Activated naive CD4-positive, alpha-beta T cell treated with anti-CD3 and anti-CD28 coated beads for 36 hours (primary cell): ENCODE measurements at places on chromosomes 7 and 10.

GRCh38 chr10:51144161-51144781 lies 70.0 kb downstream of the PRKG1 start:
- H3K4me3 ChIP-seq, result no peak overlapping the region
- H3K36me3 ChIP-seq, result no peaks in the 10 kb centered on the region
- no peaks in the 10 kb centered on the region for H3K27me3 ChIP-seq
- no peak for DNase-seq
- H3K4me1 ChIP-seq, result no peaks in the 10 kb centered on the region

DNA sequence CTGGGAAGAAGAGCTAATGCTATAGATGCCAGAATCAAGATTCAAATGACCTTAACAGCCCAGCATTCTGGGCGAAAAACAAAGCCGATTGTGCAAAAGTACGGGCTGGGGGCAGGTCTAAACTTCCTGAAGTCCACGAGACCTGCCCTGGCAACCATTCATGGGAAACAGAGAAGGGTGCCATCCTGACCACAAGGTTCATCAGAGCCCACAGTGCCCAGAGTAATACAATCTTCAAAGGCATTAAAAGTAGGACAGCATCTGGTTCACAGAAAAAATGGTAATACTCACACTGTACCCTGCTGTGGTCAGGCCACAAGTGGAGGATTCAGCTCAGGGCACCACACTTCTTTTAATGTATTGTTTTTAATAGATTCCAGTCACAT lies 36.1 kb downstream of the SORBS1 start:
- H3K36me3 ChIP-seq, result no peaks in the 10 kb centered on the region
- DNase-seq, result no peak
- H3K4me1 ChIP-seq, result peaks cover 2% of the 10 kb centered on the region
- no peak overlapping the region for H3K27ac ChIP-seq
- H3K27me3 ChIP-seq, result no peaks in the 10 kb centered on the region

GRCh38 chr10:70035531-70035930 lies 17.1 kb upstream of the MACROH2A2 start:
- H3K4me1 ChIP-seq, result no peaks in the 10 kb centered on the region
- no peak overlapping the region for H3K4me3 ChIP-seq
- no peak overlapping the region for H3K27ac ChIP-seq
- DNase-seq, result no peak
- peaks cover 12% of the 10 kb centered on the region for H3K27me3 ChIP-seq
- no peaks in the 10 kb centered on the region for H3K36me3 ChIP-seq

DNA sequence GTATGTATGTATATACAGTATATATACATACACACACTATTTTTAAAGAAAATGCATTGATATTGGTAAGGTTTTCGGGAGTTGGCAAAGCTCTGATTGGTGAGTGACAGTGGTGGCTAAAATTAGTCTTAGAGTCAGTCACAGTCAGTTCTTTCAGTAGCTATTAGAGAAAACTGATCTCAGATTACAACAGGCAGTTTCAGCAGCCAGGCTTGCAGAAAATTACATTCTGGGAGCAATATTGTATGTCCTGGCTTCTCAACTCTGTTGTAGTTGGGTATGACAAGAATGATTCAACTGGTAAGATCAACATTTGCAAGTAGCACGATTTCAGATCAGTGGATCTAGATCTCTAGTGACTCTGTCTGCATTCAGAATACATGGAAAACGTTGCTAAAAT lies 897.9 kb upstream of the AUTS2 start:
- H3K27me3 ChIP-seq, result no peaks in the 10 kb centered on the region
- H3K4me1 ChIP-seq, result no peaks in the 10 kb centered on the region
- no peaks in the 10 kb centered on the region for H3K36me3 ChIP-seq

- peaks cover 26% of the 10 kb centered on the region for H3K36me3 ChIP-seq
- H3K27ac ChIP-seq, result peak overlapping the region; percentile 5
- no peaks in the 10 kb centered on the region for H3K27me3 ChIP-seq
- H3K4me1 ChIP-seq, result peaks cover 81% of the 10 kb centered on the region
- H3K4me3 ChIP-seq, result no peak overlapping the region
Measured at GRCh38 chr10:22635650-22636049, 78.7 kb downstream of the PIP4K2A start.

DNA sequence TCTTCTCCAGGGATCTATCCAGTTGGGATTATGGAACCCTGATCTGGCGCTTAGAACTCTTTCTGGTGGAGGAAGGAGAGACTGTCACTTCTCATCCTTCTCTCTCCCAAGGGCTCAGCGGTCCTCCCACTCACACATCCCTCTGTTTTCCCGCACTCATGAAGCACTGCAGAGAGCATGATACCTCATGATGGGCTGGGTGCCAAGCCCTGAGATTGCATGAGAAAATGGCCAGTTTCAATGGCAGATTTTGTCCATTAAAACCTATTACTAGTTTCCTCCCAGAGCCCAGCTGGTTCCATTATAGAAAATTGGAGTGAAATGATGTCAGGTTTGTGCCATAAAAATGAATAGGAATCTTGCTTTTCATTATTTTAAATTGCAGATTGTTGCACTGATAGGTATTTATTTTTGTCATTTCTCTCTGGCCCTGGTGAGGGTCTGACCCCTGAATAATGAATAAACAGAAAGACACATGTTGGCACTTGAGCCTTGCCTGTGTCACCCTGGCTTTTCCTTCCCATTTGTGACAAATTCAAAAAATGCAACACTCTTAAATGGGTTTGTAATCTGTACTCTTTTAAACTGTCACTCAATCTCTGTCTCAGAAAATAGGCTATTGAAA lies 1151.1 kb downstream of the TYW1 start:
- H3K4me1 ChIP-seq, result no peaks in the 10 kb centered on the region
- no peak overlapping the region for H3K27ac ChIP-seq
- no peak overlapping the region for H3K4me3 ChIP-seq
- no peaks in the 10 kb centered on the region for H3K36me3 ChIP-seq
- no peak for DNase-seq

DNA sequence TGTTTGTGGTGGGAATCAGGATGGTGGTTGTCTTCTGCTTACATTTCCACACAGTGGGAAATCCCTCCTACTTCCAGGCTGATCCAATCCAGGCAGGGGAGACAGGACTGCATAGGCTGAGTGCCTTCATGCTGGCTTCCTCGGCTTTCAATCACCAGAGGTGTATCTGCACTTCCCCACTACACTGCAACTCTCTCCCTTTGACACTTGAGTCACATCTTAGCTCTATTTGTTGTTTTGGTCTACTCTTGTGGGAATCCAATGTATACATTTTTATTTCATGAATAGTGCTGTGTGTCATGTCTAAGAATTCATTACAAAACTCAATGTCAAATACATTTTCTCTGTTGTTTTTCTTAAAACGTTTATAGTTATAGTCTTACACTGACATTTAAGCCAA lies 735.6 kb downstream of the XPNPEP1 start:
- no peak for DNase-seq
- H3K4me1 ChIP-seq, result no peaks in the 10 kb centered on the region
- no peak overlapping the region for H3K4me3 ChIP-seq

DNA sequence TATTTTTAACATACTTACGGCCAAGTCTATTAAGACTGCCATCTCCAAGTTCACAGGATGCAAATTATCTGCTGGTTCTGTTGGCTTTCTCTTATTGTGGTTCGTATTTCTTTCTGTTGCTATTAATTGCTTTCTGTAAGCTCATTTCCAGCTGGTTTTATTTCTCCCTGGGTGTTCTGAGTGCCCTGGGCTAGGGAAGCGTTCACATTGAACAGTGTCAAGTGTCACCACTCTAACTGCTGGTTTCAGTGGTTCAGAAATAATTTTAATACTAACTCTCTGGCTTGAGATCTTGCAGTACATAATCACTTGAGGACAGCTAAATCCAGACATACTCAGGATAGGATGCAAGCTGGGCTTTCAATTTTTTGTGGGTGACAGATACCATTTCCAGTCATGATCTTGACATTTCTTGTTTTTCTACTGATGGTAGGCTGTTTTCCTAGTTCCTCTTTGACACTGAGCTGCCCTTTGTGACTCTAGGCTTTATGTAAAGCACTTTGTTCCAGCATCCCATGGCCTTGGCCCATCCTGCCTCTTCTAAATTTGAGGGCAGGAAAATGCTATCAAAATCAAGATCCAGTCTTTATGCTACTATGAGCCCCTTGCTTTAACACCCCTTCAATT lies 117.6 kb downstream of the SNX13 start:
- peaks cover 27% of the 10 kb centered on the region for H3K36me3 ChIP-seq
- no peak for DNase-seq
- no peaks in the 10 kb centered on the region for H3K27me3 ChIP-seq

GRCh38 chr10:25865267-25865666 lies 68.8 kb upstream of the MYO3A start:
- H3K27ac ChIP-seq, result no peak overlapping the region
- no peaks in the 10 kb centered on the region for H3K36me3 ChIP-seq
- no peaks in the 10 kb centered on the region for H3K4me1 ChIP-seq
- peaks cover 3% of the 10 kb centered on the region for H3K27me3 ChIP-seq

GRCh38 chr7:147311336-147311735 lies 1194.7 kb downstream of the CNTNAP2 start:
- no peak for DNase-seq
- no peak overlapping the region for H3K4me3 ChIP-seq
- H3K36me3 ChIP-seq, result no peaks in the 10 kb centered on the region
- no peaks in the 10 kb centered on the region for H3K27me3 ChIP-seq
- H3K4me1 ChIP-seq, result no peaks in the 10 kb centered on the region

- H3K4me3 ChIP-seq, result peak within 1 kb of the TSS; percentile 82
- peaks cover 8% of the 10 kb centered on the region for H3K36me3 ChIP-seq
- H3K27me3 ChIP-seq, result no peaks in the 10 kb centered on the region
- peaks cover 37% of the 10 kb centered on the region for H3K4me1 ChIP-seq
- peak within 1 kb of the TSS; percentile 37 for H3K27ac ChIP-seq
Measured at GRCh38 chr10:93893646-93894515, at the start of gene SLC35G1. Gene SLC35G1 (plus strand): TSS chr10:93893978. CDS start chr10:93894034, 56 bp downstream.

GRCh38 chr7:102942181-102942866 lies 29.5 kb downstream of the LRRC17 start:
- no peak overlapping the region for H3K4me3 ChIP-seq
- H3K27me3 ChIP-seq, result no peaks in the 10 kb centered on the region
- no peak overlapping the region for H3K27ac ChIP-seq
- H3K36me3 ChIP-seq, result no peaks in the 10 kb centered on the region
- no peak for DNase-seq

GRCh38 chr10:103820101-103821062 lies 35.0 kb downstream of the SH3PXD2A start:
- no peak for DNase-seq
- H3K4me1 ChIP-seq, result peaks cover 3% of the 10 kb centered on the region
- H3K4me3 ChIP-seq, result no peak overlapping the region
- no peaks in the 10 kb centered on the region for H3K36me3 ChIP-seq
- peaks cover 10% of the 10 kb centered on the region for H3K27me3 ChIP-seq
- H3K27ac ChIP-seq, result no peak overlapping the region

DNA sequence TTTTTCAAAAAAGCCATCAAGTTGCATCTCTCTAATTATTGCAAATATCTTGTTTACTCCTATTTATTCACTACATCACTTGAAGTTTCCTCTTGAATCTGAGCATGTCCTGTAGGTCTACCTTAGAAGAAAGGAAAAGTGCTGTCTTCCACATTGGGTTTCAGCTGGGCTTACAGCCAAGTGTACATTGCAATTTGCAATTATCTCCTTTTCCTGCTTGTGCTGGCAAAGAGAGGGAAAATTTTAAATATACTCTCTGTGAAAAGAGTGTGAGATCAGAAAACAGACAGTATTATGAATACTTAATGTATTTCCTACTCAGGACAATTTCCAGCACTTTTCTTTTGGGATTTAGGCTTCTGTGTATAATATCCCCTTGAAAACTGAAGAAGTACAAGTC lies 839.7 kb downstream of the CNTNAP2 start:
- H3K4me1 ChIP-seq, result no peaks in the 10 kb centered on the region
- H3K4me3 ChIP-seq, result no peak overlapping the region
- no peaks in the 10 kb centered on the region for H3K36me3 ChIP-seq
- H3K27ac ChIP-seq, result no peak overlapping the region

DNA sequence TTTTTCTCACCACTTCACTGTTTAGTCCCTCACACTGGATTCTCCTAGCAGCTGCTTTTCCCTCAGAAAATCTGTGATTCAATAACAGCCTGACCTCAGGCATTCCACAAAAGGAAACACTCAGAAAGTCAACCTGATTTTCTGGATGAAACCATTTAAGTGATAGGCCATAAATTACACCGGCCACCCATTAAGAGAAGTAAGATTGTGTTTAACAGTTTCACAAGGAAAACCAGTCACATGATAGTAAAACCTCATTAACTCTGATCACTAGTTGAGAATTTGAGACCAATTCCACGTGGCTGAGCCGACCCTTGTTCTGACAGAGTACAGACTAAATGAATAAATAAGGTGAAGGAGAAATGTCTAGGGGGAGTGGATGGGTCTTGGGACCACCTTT lies 7.7 kb downstream of the GRM8 start:
- H3K27me3 ChIP-seq, result peaks cover 58% of the 10 kb centered on the region
- H3K27ac ChIP-seq, result no peak overlapping the region
- H3K4me3 ChIP-seq, result no peak overlapping the region
- peaks cover 2% of the 10 kb centered on the region for H3K4me1 ChIP-seq
- H3K36me3 ChIP-seq, result no peaks in the 10 kb centered on the region
